ENCODE measurements at places on chromosomes 1 and 21. TPM values are rescaled to one million over a fixed set of nuclear protein-coding genes. Genes with fewer than 3 reads are reported as not detected.

- no peak for DNase-seq
- peaks cover 7% of the 10 kb centered on the region for H3K36me3 ChIP-seq
- no peak overlapping the region for H3K4me3 ChIP-seq
- peaks cover 51% of the 10 kb centered on the region for H3K27me3 ChIP-seq
- peaks cover 19% of the 10 kb centered on the region for H3K4me1 ChIP-seq
These were observed 5.1 kb downstream of the KCNJ9 start for GRCh38 chr1:160086456-160086892.

OR2G2 gene
- not detected for total RNA-seq

SSU72 gene
- 132 TPM for total RNA-seq

GRCh38 chr1:17874231-17874630, 119.1 kb downstream of the ACTL8 start:
- peaks cover 14% of the 10 kb centered on the region for H3K4me1 ChIP-seq
- no peaks in the 10 kb centered on the region for H3K36me3 ChIP-seq
- no peak overlapping the region for H3K4me3 ChIP-seq
- no peaks in the 10 kb centered on the region for H3K27me3 ChIP-seq
- H3K27ac ChIP-seq = no peak overlapping the region

CD164L2 gene
- not detected for total RNA-seq

DNA sequence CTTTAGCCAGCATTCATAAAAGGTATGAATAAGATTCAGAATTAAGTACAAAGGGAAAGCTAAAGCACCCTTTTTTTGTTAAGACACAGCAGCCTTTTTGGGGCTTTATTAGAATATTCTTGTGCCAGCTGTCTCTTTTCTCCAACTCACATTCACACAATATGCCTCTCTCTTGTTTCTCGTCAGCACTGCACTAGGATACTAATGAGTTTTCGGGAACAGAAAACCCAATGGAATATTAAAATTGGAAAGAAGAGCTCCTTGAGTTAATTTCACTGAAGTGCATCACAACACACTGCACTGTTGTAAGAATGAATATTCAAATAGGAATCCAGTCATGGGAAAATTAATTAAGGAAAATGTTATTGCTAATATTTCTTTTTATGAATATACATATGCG, 410.4 kb upstream of the BEND5 start:
- peaks cover 13% of the 10 kb centered on the region for H3K36me3 ChIP-seq
- H3K4me1 ChIP-seq = no peaks in the 10 kb centered on the region
- H3K27me3 ChIP-seq = no peaks in the 10 kb centered on the region
- H3K27ac ChIP-seq = no peak overlapping the region

DNA sequence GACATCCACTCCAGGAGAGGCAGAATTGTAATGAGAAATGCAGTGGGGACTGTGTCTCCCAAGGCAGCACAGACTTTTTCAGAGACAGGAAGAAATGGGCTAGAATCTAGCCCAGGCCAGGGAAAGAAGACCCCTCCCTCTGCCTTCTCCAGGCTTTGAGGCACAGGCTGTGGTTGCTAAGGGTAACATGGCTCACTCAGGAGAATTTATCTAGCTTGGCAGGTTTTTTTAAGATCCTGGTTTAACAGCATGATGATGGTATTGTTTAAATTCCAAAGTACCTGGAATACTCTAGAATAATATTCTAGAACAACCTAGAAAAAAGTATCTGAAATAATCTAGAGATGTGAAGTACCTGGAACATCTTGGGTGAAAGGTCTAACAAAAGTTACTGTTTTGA, 125.6 kb downstream of the URB2 start:
- H3K36me3 ChIP-seq = peaks cover 2% of the 10 kb centered on the region
- no peak overlapping the region for H3K4me3 ChIP-seq
- no peaks in the 10 kb centered on the region for H3K4me1 ChIP-seq
- DNase-seq = no peak

SLC9C2 gene
- not detected for total RNA-seq

- no peaks in the 10 kb centered on the region for H3K36me3 ChIP-seq
- no peak for DNase-seq
- H3K4me3 ChIP-seq = no peak overlapping the region
These were observed 33.6 kb upstream of the RAB4A start for GRCh38 chr1:229237320-229237719.

- DNase-seq = no peak
- H3K4me3 ChIP-seq = no peak overlapping the region
- no peaks in the 10 kb centered on the region for H3K27me3 ChIP-seq
- H3K27ac ChIP-seq = no peak overlapping the region
- no peaks in the 10 kb centered on the region for H3K4me1 ChIP-seq
These were observed 607.6 kb upstream of the ADGRL4 start for GRCh38 chr1:79614106-79614505.

- peaks cover 3% of the 10 kb centered on the region for H3K27me3 ChIP-seq
- no peaks in the 10 kb centered on the region for H3K36me3 ChIP-seq
- DNase-seq = no peak
- no peaks in the 10 kb centered on the region for H3K4me1 ChIP-seq
- no peak overlapping the region for H3K4me3 ChIP-seq
These were observed 290.4 kb upstream of the POU3F1 start for GRCh38 chr1:38336961-38337360.

TNNI3K gene
- 1.3 TPM for total RNA-seq

AADACL4 gene
- not detected for total RNA-seq

- no peak for DNase-seq
- H3K27ac ChIP-seq = no peak overlapping the region
- H3K4me1 ChIP-seq = no peaks in the 10 kb centered on the region
- no peaks in the 10 kb centered on the region for H3K36me3 ChIP-seq
- H3K27me3 ChIP-seq = no peaks in the 10 kb centered on the region
- H3K4me3 ChIP-seq = no peak overlapping the region
These were observed 120.2 kb downstream of the ZC3H11B start for GRCh38 chr1:219492717-219493116.

- H3K4me3 ChIP-seq = no peak overlapping the region
- H3K36me3 ChIP-seq = no peaks in the 10 kb centered on the region
- H3K4me1 ChIP-seq = no peaks in the 10 kb centered on the region
- no peak overlapping the region for H3K27ac ChIP-seq
These were observed 15.6 kb downstream of the RPS27 start for GRCh38 chr1:154006136-154006535.

GRCh38 chr21:43603233-43603626, 56.1 kb downstream of the HSF2BP start:
- H3K4me3 ChIP-seq = no peak overlapping the region
- peaks cover 15% of the 10 kb centered on the region for H3K4me1 ChIP-seq
- no peaks in the 10 kb centered on the region for H3K27me3 ChIP-seq
- no peaks in the 10 kb centered on the region for H3K36me3 ChIP-seq
- DNase-seq = no peak
- no peak overlapping the region for H3K27ac ChIP-seq

DNA sequence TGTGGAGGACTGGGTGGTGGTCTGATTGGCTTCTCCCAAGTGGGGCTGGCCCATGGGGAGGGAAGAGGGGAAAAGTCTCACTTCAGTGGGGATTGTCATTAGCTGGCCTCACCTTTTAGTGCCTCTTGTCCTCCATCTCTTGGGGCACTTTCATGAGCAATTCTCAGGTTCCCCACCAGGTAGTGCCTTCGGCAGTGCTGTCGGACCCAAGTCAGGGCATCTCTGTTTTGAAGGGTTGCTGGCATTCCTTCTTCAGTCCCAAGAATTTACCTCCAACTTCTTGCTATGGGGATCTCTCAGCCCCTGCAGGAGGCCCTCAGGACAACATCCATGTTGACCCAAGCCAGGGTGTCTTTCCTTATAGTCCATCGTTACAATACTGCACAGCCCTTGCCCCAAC, 54.7 kb upstream of the F3 start:
- DNase-seq = no peak
- H3K27me3 ChIP-seq = no peaks in the 10 kb centered on the region
- H3K4me3 ChIP-seq = no peak overlapping the region
- H3K36me3 ChIP-seq = no peaks in the 10 kb centered on the region
